DND-41 (cell line): ENCODE measurements at places on chromosomes 3 and 15.

DNA sequence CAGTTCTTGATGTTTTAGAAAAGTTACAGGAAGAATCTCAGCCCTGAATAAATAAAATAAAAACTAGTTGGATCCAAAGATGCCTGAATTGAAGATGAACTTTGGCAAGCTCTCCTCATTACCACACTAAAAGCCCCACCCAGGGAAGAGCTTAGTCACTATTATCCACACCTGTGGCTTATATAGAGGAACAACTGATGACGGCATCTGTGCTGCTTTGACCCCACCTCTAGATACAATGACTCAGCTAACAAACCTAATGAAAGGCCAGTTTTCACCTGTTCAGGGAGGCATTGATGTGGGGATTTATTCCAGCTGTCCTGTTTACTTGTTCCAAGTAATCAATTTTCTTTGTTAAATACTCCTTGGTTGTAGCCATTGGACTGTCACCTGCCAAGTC is 604.7 kb upstream of the EPHA6 start:
- no peak overlapping the region for H3K4me3 ChIP-seq
- H3K27me3 ChIP-seq, result no peaks in the 10 kb centered on the region
- no peak for DNase-seq
- H3K4me1 ChIP-seq, result no peaks in the 10 kb centered on the region
- no peak overlapping the region for H3K27ac ChIP-seq

- no peak overlapping the region for H3K4me3 ChIP-seq
- no peaks in the 10 kb centered on the region for H3K36me3 ChIP-seq
- peaks cover 10% of the 10 kb centered on the region for H3K27me3 ChIP-seq
Observed at GRCh38 chr15:69092159-69092558, 68.3 kb upstream of the GLCE start.

GRCh38 chr3:30702828-30703397 is 96.5 kb downstream of the TGFBR2 start:
- H3K36me3 ChIP-seq, result no peaks in the 10 kb centered on the region
- H3K4me1 ChIP-seq, result no peaks in the 10 kb centered on the region
- DNase-seq, result no peak
- H3K27me3 ChIP-seq, result no peaks in the 10 kb centered on the region

- H3K27ac ChIP-seq, result no peak overlapping the region
- no peaks in the 10 kb centered on the region for H3K4me1 ChIP-seq
- DNase-seq, result no peak
- H3K4me3 ChIP-seq, result no peak overlapping the region
- H3K27me3 ChIP-seq, result no peaks in the 10 kb centered on the region
Observed at GRCh38 chr3:181461381-181461780, 250.3 kb upstream of the SOX2 start.
